ENCODE measurements at places on chromosomes 13 and 19. TPM values are rescaled to one million over a fixed set of nuclear protein-coding genes. Genes with fewer than 3 reads are reported as not detected.

PALM gene
- total RNA-seq: 2.2 TPM

GRCh38 chr19:18269070-18269723, 5.1 kb downstream of the IQCN start:
- DNase-seq: no peak
- no peak overlapping the region for H3K27ac ChIP-seq
- H3K4me3 ChIP-seq: no peak overlapping the region
- H3K4me1 ChIP-seq: no peaks in the 10 kb centered on the region
- H3K36me3 ChIP-seq: peaks cover 32% of the 10 kb centered on the region

DNA sequence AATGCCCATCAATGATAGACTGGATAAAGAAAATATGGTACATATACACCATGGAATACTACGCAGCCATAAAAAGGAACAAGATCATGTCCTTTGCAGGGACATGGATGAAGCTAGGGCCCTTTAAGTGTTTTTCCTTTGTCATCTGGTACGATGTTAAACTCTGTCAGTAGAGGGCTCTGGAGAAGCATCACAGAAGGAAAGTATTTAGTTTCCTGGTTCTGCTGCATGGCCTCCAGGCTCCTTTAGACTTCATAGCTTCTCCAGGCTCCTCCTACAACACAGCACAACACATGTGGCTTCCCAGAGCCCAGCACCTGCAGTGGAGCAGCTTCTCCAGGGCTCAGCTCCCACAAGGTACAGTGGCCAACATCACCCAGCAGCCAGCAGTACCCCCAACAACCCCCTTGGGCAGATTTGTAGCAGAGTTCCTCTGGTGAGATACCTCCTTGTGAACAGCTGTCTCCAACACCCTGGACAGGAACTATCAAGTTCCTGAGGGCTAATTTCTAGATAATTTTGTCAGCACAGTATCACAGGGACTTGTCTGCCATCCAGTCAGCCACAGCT, 63.4 kb downstream of the KCTD12 start:
- H3K27me3 ChIP-seq: peaks cover 4% of the 10 kb centered on the region
- H3K4me1 ChIP-seq: peaks cover 4% of the 10 kb centered on the region
- H3K27ac ChIP-seq: no peak overlapping the region
- DNase-seq: peak; percentile 34
- H3K36me3 ChIP-seq: no peaks in the 10 kb centered on the region

- no peak overlapping the region for H3K4me3 ChIP-seq
- DNase-seq: no peak
- H3K27ac ChIP-seq: no peak overlapping the region
- H3K4me1 ChIP-seq: no peaks in the 10 kb centered on the region
Measured at GRCh38 chr13:21234526-21234925, 58.1 kb downstream of the MRPL57 start.
